Liver (tissue), 10 donors: ENCODE measurements at places on chromosomes 2 and 18.
A peak's percentile ranks its signal among the peaks of the same experiment; 100 is the strongest.

- DNase-seq = no peak
These were observed 240.3 kb upstream of the FBXO11 start for GRCh38 chr2:48146552-48146951.

DNA sequence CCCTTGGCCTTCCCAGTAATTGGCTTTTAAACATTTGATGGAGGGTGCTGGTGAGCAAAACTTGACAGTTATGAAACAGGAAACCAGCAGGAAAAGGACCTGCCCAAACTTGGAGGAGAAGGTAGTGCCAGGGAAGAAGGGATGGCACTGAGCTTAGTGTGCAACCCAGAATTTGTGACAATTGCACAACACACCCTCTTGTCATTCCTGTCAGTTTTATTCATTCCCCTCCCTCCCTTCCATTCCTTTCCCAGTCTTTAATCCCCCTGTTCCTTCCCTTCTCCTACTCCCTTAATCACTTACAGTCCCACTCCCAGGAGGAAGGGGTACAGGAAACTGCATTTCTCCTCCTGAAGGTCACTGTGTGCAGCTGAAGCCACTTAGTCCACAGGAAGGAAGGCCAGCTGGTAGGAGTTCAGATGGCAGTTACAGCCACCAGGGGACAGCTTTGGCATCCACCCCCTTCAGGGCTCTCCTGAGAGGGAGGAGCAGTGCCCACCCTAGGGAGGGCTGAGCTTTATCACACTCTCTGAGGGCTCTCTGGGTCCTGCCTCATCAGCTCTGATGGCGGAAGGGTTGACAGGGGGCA, 24.0 kb upstream of the SIGLEC15 start:
- DNase-seq = no peak

DNA sequence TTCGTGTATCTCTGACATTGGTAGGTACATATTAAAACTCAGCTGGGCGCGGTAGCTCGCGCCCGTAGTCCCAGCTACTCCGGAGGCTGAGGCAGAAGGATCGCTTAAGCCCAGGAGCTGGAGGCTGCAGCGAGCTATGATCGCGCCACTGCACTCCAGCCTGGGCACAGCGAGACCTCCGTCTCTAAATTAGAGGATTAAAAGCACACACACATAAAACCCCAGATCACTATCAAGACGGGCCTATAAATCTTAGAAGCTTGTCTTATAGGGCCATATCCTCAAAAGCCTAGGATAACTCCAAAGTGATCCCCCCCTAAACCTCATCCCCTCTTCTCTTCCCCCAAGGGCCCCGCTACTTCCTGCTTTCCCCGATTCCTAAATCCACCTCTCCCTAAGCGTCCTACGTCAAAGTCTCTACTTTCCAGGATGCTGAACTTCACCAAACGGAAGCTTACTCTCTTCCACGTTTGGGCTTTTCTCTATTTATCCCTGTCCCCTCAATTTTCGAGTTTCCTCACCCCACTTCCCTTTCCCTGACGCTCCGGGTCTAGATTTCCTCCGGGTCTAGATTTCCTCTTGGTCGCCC, 707 bp downstream of the KRCC1 start:
- peak; percentile 51 for DNase-seq

DNA sequence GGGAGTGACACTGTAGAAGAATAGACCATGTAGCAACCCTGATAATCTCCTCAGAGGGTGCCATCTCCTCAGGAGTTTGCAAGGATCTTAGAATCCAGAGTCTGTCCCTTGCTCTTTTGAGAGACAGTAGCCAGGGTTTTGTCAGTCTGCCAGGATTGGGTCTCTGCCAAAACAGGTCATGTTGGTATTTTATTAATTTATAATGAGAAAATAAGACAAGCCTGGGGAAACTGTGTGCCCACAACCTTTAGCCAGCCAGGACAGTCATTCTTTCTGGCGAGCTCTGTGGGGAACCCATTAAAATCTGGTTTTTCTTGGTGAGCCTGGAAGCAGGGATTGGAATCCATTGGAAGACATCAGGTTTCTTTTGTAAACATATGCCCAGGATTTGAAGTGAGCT, 78.6 kb downstream of the PTPRM start:
- no peak for DNase-seq

DNA sequence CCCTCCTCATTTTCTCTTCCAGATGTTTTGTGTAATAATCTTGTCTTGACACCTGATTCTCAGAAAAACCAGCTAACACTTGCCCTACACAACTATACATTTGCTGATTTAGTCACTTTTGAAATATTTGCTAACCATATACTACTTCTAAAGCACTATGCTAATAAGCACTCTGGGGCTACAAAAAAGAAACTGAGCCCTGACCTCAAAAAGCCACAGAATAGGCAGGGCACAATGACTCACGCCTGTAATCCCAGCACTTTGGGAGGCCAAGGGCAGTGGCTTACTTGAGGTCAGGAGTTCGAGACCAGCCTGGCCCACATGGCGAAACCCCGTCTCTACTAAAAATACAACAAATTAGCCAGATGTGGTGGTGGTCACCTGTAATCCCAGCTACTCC, 266.0 kb downstream of the RAD51AP2 start:
- no peak for DNase-seq

DNA sequence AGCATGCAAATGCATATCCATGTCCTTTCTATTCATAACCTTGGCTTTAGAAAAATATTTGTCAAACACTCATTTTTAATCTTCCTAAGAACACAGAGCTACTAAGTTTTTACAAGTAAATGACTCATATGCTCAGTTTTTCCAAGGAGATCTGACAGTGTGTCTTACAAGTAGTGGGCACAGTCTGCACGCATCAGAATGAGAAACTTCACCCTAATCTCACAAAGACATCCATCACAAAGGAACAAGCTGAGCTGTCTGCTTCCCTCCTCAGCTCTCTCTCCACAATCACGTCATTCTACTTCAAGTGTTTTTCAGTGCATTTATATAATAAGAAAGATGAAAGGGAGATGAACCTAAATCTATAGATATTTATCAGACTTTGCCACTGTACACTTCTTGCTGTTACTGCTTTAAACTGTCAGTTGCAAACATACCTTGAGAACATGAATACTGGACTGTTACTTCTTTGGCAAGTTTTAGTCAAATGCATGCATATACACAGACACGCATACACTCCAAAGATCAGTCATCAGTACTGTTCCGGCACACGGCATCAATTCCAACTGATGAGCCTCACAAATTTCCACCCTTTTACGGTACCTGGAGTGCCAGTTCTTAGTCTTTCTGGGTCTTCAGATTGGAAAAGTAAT, 75.7 kb downstream of the RBMS1 start:
- DNase-seq = no peak

DNA sequence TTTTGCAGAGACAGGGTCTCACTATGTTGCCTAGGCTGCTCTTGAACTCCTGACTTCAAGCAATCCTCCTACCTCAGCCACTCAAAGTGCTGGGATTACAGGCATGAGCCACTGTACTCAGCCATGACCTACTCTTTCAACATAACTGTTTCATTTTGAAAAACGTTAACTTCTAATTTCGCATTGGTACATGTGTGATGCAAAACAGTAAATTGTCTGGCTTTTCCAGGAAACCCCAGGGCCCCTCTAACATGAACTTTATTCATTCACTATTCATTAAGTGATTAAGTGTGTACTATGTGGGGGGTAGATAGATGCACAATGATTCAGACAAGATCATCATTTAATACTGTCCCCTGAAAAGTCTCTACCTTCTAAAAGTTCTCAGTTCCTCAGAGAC, 364.9 kb downstream of the SS18 start:
- no peak for DNase-seq

DNA sequence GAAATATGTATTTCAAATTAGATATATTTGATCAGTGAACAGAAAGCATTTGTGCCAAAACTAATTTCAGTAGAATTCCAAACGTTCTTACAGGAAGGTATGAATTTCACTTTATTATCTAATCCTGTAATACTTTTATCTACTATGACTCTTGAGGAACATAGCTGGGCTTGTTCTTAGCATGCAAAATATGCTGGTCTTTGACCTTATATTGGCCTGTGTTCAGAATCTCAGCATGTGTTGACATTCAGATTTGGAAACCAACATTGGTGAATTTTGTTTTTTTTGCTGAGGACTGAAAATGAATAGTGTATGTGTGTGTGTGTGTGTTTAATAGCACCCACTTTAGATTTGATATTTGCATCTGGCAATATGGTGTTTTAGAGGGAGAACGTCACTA, 112.2 kb downstream of the MEIS1 start:
- DNase-seq = no peak

DNA sequence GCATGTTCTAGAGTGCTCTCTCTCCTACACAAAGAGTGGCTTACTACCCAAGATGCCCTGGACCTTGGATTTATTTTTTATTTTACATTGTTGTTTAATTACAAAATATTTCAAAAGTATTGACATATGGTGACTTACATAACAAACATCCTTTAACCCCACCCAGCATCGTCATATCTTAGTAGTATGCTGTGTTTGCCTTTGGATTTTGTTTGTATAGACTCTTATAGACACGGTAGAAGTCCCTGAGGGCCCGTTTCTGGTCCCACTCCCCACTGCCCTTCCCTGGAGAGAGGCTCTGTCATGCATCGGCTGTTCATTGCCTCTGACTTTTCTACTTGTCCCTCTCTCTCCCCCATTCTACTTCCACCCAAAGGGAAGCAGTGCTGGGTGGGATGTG, 112.0 kb downstream of the ZBTB7C start:
- no peak for DNase-seq

- DNase-seq = no peak
These were observed 347.6 kb upstream of the VRK2 start for GRCh38 chr2:57698935-57699449.

DNA sequence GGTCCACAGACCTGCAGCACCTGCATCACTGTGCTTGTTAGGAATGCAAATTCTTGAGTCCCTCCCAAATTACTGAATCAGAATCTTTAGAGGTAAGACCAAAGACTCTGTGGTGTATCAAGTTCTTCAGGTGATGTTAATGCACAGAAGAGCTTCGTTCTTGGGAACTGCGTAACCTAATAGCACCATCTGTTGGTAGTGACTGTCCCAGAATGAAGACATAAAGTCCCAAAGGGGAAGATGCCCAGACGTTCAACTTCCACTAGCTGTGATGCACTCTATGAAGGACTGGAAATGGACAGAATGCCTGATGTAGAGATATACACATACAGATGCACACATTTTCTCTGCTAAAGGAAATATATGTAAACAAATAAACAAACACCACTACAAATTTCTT, 576.0 kb downstream of the LRP1B start:
- no peak for DNase-seq

DNA sequence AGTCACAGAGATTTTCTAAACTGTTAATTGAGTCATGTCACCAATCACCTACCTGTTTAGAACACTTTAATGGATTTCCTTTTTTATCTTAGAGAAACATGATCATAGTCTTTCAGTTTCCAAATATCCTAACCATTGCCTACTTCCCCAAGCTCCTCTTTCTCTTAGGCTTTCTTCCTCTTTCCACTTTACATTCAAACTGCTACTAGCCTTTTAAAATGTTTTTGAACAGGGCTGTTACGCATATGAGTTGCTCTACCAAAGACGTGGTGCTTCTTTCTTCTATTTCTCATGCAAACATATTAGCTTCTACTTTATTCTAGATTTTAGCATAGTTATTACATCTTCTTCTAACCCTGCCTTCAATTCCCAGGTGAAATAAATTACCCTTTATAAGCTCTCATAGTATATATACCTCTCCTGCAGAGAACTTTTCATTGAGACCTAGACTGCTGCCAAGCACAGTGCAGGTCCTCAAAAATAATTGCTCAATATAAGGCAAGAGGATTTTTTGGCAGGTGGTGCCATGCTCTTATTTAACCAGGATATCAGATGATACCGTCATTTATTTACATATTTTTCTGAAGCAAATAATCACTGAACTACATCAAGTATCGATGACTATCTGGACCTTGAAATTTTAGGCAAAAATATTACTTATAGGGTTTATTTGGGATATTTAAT, 937.1 kb downstream of the TSN start:
- no peak for DNase-seq

GRCh38 chr2:75541430-75541829, 19.3 kb downstream of the EVA1A start:
- peak; percentile 21 for DNase-seq

DNA sequence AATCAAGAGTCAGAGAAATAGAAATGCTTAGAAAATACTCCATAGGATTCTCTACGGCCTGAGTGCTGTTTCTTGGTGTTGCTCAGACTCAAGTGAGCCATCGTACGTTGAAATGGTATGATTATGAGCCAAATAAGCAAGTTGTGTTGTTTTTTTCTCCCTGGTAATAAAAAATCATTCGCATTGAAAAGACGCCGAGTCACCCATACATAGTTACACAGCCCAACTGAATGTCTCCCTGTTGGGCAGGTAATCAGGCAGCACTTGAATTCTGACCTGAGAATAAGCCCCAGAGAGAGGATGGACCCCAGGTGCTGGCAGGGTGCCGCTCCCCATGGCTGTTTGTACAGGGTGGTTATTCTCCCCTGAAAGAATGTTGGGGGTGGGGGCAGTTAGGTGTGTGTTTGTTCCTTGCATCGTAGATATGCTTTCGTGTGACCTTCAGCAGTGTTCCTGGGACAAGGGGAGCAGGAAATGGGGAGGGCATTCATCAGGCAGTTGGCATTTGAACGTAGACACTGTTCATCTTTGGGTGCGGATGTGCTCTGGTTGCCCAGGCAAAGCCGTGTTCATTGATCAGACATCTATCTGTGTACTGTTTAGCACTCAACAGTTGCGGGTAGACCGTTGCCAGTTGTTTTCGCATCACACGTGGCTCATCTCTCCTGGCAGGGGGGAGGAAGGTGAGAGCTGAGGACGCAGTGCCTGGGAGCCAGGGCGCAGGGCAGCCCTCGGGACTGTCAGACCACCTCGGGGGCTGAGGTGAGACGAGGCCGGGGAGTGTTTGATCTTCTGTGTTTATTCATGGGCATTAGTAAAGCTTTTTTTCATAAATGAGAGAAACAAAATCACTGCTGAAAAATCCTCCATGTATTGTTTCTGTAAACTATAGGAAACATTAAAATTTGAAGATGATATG, 27.3 kb downstream of the MTCL1 start:
- DNase-seq = no peak

- DNase-seq = no peak
These were observed 23.4 kb downstream of the DNAH6 start for GRCh38 chr2:84539729-84540128.
